ENCODE measurements at places on chromosomes 3 and 15.

- no peak for DNase-seq
Measured at GRCh38 chr3:115633467-115633866, 10.2 kb downstream of the GAP43 start.

DNA sequence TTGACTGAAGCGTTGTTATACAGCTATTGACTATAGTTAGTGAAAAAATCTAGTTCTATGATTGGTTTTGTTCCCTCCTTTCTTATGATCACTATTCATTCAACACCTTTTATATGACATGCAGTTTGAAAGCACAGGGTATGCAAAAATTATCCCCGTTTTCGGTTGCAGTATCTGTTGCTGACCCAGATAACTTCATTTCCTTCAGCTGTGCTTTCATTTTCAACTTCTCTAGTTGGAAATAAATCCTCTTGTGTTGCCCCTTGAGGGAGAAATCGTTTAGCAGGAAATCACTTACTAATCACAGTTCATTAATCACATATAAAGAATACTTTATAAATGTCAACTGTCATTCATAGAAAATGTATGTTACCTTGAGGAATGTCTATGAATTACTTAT lies 55.1 kb downstream of the MBNL1 start:
- no peak for DNase-seq

- no peak for DNase-seq
Measured at GRCh38 chr3:31699309-31699953, 166.7 kb downstream of the STT3B start.

DNA sequence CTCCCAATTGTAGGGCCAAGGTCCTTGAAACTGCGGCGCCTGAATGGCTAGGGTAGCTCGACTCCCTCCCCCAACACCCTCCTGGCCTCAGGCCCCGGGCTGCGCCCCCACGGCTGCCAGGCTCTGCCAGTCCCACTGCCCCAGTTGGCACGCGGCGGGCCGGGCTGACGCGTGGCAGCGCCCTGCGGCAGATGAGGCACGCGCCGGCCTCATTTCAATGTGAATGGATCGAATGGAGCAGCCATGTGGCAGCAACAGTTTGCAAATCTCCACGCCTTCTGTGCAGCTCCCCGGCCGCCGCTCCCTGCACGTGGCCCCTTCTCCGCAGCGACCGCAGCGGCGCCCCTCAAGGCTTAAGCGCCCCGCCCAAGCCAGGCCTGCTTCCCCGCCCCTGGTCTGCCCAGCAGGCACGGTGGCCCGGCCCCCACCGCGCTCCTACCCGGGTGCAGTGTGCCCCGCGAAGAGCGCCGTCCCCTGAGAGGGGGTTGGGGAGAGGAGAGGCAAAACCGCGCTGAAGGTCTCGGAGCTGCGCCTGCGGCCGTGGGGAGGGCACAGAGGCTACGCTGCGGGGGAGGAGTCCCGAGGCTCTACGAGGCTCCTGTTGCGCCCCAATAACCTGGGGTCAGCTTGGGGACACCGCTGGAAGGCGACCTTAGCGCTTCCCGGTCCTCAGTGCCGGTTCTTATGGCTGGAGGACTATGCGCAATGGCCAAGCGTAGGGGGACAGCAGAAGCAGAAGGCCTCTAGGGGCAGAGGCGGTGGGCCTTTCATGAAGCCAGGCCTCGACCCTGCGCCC lies 3.1 kb upstream of the DLL4 start:
- no peak for DNase-seq

GRCh38 chr3:160987982-160988964 lies 116.9 kb downstream of the B3GALNT1 start:
- no peak for DNase-seq

GRCh38 chr3:23275814-23276213 lies 72.7 kb downstream of the UBE2E2 start:
- no peak for DNase-seq
